ENCODE measurements at places on chromosomes 3 and 15. TPM values are rescaled to one million over a fixed set of nuclear protein-coding genes. Genes with fewer than 3 reads are reported as not detected.

Gene ANKDD1A
- 3.9 TPM for total RNA-seq

Gene MSL2
- 19.2 TPM for total RNA-seq

Gene SPTSSB
- total RNA-seq: 3.4 TPM

Gene IMPG2
- total RNA-seq: 0.26 TPM

Gene MCTP2
- 28.5 TPM for total RNA-seq

Gene ROPN1
- not detected for total RNA-seq

GRCh38 chr3:80586338-80586737 is 818.5 kb upstream of the ROBO1 start:
- no peak for DNase-seq
- no peaks in the 10 kb centered on the region for H3K4me1 ChIP-seq
- no peak overlapping the region for H3K4me3 ChIP-seq
- H3K36me3 ChIP-seq: no peaks in the 10 kb centered on the region
- H3K27ac ChIP-seq: no peak overlapping the region

GRCh38 chr15:73886717-73887345 is 13.5 kb downstream of the TBC1D21 start:
- no peaks in the 10 kb centered on the region for H3K27me3 ChIP-seq
- no peak overlapping the region for H3K27ac ChIP-seq
- H3K4me3 ChIP-seq: no peak overlapping the region

DNA sequence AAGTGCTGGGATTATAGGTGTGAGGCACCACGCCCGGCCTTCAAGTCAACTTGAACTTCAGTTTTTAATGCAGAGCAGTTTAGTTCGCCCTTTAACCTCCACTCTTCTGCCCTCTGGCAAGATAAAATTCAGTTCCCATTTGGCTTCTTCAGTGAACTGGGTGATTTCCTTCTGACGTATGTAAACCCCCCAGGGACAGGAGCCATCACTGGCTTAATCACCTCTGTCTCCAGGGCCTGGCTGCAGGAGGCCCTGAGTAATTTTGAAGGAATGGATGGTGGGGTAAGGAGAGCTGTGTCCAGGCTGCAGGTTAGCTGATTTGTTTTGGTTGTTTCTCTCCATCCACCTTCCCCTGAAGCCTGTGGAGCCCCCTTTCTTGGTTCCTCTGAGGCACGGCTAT is 11.9 kb downstream of the MCM2 start:
- H3K27me3 ChIP-seq: no peaks in the 10 kb centered on the region
- H3K4me3 ChIP-seq: no peak overlapping the region
- DNase-seq: no peak
- H3K36me3 ChIP-seq: no peaks in the 10 kb centered on the region
- no peaks in the 10 kb centered on the region for H3K4me1 ChIP-seq
- H3K27ac ChIP-seq: no peak overlapping the region

DNA sequence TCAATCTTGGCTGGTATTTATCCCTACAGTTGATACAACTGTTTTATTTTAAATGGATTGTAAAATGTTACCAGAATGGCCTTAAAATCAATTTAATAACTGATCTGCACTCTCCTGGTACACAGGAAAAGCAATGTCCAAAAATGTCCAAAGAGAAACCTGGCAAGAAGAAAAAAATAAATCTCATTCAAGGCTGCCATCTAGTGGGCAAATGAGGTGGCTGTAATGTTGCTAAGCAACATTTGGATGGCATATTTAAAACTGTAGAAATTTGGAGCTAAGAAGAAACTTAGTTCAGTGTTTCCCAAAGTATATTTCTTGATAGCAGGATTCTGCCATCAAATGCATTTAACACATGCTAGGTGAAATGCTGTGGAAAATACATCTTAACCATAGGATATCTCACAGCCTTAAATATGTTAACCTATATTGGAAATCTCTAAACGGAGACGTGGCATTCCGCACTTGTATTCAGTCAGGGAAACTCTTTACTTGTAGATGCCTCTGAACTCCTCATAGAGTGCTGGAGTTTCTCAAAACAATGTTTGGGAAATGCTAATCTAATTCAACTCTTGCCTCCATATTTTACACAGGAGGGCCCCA is 216.8 kb downstream of the ERC2 start:
- DNase-seq: peak; percentile 48
- H3K27ac ChIP-seq: no peak overlapping the region

- no peak for DNase-seq
- H3K27me3 ChIP-seq: no peaks in the 10 kb centered on the region
- no peaks in the 10 kb centered on the region for H3K4me1 ChIP-seq
Measured at GRCh38 chr3:10964537-10965167, 27.9 kb upstream of the SLC6A1 start.

DNA sequence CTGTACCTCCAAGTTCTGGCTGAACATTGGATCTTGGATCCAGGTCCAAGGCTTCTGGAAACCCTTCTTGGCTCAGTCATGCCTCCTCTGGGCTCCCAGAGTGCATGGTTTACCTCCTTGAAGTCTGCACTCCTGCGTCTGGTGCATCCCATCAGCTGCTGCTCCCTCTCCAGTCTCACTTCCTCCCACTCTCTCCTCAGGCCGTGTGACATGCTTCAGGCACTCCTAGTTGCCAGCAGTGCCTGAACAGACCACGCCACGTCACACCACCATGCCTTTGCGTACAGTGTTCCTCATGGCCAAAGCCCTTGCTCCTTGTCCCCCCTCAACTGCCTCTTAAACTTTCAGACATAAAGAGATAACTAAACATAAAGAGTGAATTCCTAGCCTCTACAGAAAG is 5.7 kb downstream of the GPR27 start:
- H3K27me3 ChIP-seq: no peaks in the 10 kb centered on the region
- H3K4me3 ChIP-seq: no peak overlapping the region
- no peaks in the 10 kb centered on the region for H3K36me3 ChIP-seq
- DNase-seq: no peak
- no peak overlapping the region for H3K27ac ChIP-seq
- H3K4me1 ChIP-seq: peaks cover 2% of the 10 kb centered on the region

DNA sequence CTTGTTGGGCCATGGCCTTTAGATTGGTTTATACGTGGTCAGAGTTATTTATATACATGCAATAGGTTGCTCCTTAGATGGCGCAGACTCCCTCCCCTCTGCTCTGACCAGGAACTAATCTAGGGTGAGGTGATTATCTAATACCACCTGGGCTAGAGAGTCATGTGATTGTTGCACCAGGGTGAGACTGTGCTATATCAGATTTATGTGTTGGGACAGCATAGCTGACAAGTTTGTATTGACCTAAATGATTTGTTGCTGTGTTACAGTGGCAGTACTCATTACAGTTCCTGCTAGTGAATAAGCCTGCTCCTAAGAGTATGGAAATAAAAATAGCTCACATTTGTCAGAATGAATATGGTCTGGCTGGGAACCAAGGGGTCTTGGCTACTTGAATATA is 7.2 kb upstream of the IQCF6 start:
- no peak overlapping the region for H3K4me3 ChIP-seq
- H3K36me3 ChIP-seq: no peaks in the 10 kb centered on the region
- no peaks in the 10 kb centered on the region for H3K4me1 ChIP-seq
- no peaks in the 10 kb centered on the region for H3K27me3 ChIP-seq

DNA sequence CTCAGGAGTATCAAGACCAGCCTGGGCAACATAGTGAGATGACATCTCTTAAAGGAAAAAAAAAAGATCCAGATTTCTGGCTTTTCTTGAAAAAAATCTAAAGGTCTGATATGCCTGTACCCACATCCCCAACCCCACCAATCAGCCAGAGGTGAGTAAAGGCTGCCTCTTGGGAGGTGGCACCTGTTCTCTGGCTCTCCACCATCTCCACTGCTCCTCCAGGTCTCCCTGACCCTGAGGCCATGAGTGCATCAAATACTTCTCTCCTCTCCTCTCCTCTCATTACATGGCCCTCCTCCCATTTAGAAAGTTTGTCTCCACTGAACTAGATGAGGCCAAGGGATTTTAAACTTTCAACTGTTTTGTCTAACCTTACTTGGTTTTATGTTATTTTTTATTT is 5.2 kb downstream of the SIAH2 start:
- peaks cover 80% of the 10 kb centered on the region for H3K4me1 ChIP-seq
- no peak overlapping the region for H3K4me3 ChIP-seq

DNA sequence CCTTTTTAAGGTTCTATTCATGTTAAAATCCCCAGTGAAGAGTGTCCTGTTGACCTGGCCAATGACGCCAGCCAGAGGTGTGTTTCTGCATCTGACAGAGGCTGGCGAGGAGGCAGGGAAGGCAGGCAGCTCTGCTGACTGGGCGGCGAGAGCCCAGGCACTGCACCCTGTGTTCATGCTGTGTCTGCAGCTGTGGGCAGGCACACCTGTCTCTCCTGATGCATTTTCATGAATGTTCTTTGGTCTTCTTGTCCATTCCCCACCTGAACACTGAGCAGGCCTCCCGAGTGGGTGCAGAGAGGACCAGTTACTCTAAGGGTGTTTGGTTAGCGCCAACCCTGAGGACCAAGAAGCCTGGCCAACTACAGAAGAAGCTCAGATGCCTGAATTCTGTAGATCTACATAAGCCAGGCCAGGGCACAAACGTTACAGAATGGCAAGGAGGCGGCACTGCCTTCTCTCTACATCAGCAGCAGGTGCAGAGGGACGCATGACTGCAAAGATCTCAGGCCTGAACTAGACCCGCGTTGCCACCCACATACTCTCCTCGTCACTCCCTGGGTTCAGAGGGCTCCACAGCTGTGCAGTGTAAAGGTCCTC is 233.7 kb downstream of the OCA2 start:
- H3K27ac ChIP-seq: no peak overlapping the region
- H3K4me1 ChIP-seq: no peaks in the 10 kb centered on the region
- no peaks in the 10 kb centered on the region for H3K36me3 ChIP-seq
- no peak overlapping the region for H3K4me3 ChIP-seq

- H3K27me3 ChIP-seq: no peaks in the 10 kb centered on the region
- H3K36me3 ChIP-seq: peaks cover 6% of the 10 kb centered on the region
- no peak for DNase-seq
- H3K27ac ChIP-seq: no peak overlapping the region
Measured at GRCh38 chr3:112197131-112197530, 64.1 kb upstream of the GCSAM start.

Data from body of pancreas (tissue), 4 donors.